ENCODE measurements at places on chromosomes 11 and 22.

DNA sequence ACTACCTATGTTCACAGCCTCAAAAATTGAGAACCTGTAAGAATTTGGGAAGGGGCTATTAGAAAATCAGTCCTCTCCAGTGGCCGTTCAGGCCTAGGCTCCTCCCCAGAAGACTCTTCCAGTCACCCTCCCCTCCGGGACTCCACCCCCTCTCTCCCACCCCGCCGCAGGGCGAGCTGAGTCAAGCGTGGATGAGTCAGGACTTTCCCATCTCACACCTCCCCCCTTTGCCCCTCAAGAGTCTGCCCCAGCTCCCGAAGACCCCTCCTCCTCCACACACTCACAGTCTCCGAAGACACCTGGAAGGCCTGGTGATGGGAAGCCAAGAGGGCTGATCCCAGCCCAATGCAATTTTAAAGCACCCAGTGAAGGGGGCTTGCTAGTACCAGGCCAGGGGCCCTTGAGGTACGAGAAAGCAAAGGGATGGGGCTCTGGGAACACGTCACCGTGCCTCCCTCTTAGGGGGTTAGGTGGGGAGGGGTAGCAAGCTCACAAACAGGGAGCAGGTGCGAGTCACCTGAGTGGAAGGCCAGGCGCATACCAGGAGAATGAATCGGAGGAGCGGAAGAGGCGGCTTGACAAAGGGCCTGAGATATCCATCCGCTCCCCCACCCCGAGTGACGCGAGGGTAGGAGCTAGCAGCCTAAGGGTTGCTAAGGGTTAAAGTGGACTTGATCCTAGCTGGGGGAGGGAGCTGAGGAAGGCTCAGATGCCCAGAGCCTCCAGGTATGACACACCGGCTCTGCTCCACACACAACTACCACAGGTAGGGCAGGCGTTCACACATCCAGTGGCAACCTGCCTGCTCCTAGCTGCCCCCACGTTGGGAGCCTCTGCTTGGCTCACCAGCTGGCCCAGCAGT is 13.6 kb downstream of the BCL9L start:
- no peak for DNase-seq

DNA sequence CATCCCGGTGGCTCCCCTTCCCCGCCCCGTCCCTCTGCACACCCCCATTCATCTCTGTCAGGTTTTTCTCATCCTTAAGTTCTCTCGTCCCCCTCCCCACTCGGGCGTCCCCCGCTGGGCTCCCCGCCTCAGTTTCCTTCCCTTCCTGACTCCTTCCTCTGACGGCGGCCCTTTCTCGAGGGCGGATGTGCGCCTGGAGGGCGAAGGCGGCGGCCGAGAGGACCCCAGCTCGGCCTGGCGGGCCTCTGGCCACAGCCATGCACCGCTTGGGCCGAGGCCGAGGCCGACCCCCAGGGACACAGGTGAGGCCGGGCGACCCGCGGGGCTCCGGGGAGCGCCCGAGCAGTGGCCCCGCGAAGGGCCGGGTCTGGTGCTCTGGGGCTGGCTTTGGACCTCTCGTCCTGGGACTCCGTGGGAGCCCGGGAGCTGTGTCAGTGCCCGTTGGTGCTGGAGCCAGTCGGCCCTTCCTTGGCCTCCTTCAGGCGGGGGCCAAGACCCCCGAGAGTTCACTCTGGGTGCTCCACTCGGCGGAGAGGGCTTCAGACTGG is 2.9 kb downstream of the PHLDB1 start:
- DNase-seq: no peak

- DNase-seq: no peak
Observed at GRCh38 chr11:2348986-2349385, 28.1 kb upstream of the CD81 start.

DNA sequence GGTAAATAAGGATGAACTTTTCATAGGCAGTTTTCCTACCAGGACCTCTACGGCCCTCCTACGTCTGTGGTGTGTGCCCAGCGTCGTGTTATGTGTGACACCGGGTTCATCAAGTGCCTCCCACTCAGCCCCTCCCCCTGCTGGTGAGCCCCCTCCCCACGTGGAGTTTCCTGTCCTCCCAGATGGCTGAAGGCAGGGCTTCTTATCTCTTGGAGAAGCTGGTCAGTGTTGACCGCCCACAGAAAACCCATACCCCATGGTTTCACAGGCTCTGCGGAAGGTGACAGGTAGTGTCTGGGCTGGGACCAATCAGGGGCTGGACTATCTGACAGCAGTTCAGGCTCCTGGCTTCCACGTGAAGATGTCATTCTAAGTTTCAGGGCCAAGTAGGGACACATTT is 393.5 kb downstream of the TBC1D22A start:
- DNase-seq: no peak

GRCh38 chr22:38618682-38619081 is 37.5 kb downstream of the FAM227A start:
- DNase-seq: no peak

GRCh38 chr11:29005401-29005980 is 897.3 kb downstream of the METTL15 start:
- no peak for DNase-seq

DNA sequence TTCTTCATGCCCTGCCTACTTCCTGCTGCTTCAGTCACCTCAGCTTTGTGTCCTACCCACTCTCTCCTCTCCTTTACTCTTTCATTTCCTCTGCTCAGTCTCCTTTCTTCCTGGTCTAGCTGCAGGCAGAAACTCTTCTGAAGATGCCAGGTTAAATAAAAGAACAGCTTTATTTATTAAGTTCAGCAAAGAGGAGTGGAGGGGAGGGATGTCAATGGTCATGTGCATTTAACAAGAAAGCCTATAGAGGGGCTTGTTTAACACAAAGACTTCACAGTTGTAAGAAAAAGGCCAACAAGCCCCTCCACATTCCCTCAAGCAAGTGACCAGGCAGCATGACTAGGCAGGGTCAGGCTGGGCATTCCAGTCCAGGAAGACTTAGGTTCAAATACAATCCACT is 609.2 kb downstream of the INSC start:
- no peak for DNase-seq

GRCh38 chr11:46055371-46055770 is 65.9 kb downstream of the PHF21A start:
- no peak for DNase-seq

DNA sequence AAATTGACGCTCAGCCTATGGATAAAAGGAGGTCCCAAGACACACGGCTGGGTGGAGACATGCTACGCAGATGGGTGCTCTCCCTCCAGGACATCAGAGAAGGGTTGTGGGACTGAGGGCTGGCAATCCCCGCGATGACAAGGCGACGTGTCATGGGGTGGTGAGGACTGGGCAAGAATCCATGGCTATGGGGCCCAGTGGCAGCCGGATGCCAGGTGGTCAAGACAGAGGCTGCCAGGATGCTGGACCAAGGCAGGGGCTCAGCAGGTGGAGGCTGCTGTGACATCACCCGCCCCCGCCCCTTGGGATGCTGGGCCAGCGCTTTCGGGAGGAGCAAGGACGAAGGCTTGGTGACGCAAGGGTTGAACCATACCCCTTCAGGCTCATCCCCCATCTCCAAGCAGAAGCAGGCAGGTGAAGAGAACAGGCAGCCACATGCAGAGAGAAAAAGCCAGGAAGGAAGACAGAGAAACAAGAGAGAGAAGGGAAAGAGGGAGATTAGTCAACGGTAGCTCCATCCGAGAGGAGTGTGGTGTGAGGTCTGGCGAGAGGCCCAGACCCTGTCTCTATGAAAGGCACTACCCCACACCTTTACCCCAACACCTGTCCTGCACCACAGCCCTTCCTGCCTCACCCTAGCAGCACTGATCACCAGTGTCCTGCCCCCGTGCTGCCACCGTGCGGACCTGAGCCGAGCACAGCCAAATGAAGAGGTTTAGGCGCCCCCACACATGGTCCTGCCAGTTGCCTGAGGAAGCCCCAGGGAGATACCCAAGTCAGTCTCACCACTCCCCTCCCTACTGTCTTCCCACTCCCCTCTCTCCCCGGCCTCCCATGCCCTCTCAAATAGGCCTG is 24.1 kb upstream of the RASL10A start:
- no peak for DNase-seq

DNA sequence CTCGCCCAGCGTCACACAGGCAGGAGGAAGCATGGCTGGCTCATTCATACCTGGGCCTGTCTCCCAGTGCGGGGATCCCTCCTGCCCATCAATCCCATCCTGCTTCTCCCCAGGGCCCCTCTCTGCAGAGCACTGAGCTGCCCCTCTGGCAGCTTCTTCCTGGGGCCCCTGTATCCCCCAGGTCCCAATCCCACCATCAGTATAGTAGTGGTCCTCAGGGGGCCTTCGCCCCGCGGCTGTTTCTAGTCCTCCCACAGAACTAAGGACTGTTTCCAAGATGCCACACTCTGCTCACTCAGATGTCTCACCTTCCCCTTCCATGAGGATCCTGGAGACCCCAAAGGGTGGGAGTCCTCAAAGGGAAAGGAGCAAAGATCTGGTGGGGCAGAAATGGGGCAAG is 97.6 kb downstream of the PDE2A start:
- DNase-seq: no peak

DNA sequence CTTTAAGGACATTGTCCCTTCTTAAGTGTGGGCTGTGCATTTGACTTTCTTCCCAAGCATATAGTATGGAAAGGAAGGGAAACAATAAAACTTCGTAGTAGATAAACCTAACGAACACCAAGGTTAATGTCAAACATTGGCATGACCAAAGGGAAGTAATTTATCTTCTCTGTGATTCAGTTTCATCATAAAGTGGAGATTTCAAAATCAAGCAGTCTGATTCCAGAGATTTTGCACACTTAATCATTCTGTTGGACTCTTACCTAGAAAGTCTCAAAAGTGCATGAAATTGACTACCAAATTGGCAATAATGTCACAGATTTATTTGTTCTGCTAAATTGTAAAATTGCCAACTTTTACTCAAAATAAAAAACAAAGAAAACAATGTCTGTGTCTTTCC is 559.7 kb downstream of the JRKL start:
- DNase-seq: no peak

GRCh38 chr11:39174196-39174595 is 2285.3 kb downstream of the LRRC4C start:
- no peak for DNase-seq

DNA sequence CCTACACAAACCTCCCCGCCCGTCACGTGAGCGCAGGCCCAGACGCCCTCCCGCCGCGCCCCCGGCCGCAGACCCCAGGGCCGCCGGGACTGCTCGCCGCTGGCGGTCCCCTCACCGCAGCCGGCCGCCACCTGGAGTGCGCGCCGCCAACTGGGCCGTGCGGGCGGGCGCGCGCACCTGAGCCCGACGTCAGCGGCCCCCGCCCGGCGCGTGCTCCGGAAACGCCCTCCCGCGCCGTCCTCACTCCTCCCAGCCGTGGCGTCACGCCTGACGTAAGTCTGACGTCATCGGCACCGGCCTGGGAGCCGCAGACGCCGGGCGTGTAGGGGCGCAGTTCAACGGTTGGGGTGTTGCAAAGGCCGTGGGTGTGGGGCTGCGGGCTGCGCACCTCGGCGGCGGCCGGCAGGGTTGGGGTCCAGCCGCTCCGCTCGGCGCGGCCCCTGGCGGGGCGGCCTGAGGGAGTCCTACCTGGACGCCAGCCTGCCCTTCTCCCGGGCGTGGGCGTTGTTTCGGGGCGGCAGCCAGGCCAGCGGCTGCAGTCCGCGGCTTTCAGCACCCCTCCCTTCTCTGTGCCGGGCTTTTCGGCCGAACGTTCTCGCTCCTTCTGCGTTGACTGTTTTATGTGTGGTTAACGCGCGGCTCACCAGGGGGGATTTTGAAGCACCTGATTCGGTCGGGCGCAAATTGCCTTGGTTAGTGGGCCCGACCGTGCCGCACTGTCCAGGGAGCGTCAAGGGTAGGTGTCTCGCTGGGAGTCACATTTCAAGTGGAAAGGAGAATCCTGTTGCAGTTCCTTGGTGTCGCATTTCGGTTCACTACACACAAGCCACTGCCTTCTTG is at the start of gene JOSD1:
TSS of gene JOSD1 (minus strand) at position 155 of the 840 bp plus-strand sequence. CDS start 956 bp downstream, outside the sequence.
- DNase-seq: peak; percentile 16

DNA sequence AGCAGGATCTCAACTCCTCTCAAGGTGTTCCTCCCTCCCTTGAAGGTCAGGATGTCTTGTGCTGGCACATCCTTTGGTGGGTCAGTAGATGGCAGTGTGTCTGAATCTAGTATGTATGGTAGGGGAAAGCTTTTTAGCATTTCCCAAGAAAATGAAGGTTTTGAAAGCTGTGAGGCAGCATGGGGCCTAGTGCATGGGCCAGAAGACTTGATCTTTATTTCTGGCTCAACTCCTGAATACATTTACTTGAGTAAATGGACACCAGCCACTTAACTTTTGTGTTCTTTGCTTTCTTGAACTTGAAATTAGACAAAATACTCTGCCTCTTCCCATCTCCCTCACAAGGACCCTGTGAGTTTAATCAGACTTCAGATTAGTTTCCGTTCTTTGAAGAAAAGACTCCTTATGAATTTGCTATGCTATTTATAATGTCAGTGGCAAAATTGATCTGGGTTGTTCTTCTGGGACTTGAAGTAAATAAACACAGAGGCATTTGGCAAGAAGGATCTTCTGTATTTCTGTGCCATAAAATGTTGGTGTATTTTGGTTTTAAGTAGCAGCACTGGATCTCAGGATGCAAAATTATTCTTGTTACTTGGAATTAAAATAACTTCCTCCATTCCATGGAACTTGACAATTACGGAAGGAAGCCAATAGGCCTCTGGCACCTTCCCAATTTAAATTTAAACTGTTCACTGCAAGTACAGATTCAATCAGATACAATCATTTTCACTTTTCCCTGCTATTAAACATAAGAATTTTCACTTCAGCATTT is 288.8 kb downstream of the CASP12 start:
- peak; percentile 7 for DNase-seq

- DNase-seq: no peak
Observed at GRCh38 chr11:120569861-120570260, 58.3 kb downstream of the GRIK4 start.

GRCh38 chr22:38236786-38237185 is 35.0 kb downstream of the MAFF start:
- DNase-seq: no peak

DNA sequence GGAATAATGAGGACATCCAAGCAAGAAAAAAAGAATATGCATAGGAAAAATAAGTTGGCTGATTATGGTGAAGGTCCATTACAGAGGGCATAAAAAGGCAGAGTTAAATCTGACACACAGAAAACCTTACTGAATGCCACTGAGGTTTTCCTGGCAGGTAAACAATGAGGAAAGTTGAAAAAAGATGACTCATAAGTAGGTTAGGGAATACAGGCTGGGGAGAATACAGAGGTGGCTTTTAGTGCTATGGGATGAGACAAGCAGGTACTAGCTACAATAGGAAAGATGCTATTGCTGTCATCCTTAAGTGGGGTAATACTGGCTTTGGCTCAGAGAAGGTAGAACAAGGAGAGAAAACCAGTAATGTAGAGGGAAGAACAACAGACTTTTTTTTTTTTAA is 44.7 kb downstream of the CSTF3 start:
- DNase-seq: no peak

DNA sequence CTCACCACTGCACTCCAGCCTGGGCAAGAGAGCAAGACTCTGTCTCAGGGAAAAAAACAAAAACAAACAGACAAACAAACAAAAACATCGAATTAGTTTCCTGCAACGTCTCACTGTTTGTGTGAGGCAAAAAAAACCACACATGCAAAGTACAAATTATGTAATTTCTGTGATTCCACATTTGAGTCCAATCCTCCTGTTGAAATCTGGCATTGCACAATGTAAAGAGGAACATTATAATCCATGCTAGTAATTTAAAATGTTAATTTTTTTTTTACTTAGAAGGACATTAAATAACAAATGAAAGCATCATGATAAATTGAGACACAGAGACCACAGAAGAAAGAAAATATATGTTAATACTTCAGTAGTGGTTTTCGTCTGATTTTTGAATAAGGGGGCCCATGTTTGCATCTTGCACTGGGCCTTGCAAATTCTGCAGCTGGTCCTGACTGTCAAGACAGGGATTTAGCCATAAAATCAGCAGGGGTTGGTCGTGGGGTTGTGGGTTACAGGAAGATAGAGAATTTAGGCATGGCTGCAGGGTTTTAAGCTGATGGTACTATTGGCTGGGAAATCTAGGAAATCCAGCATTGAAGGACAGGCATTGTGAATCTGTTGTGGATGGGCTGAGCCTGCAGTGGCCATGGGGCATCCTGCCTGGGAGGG is 102.6 kb upstream of the ALDH3B2 start:
- DNase-seq: no peak
